ENCODE measurements at places on chromosomes 5 and 9.

- DNase-seq, result no peak
These were observed 335.6 kb upstream of the ITGA1 start for GRCh38 chr5:52452098-52452497.

DNA sequence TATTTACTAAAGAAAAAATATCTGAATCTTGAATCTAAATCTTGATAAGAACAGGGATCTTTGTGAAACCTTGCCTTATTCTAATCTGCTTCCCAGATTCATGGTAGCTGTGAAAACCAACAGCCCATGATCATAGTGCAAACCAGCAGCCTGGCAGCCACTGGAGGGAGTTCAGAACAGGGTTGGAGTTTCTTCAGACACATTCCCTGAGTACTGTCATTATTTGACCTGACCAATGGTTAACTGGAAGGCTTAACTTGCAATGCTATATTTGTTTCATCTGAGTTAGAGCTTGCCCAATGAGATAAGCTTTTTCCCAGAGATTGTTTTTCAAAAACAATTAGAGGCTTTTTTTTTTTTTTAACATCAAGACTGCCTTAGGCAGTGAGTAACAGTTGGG, 47.8 kb downstream of the LOX start:
- no peak for DNase-seq

DNA sequence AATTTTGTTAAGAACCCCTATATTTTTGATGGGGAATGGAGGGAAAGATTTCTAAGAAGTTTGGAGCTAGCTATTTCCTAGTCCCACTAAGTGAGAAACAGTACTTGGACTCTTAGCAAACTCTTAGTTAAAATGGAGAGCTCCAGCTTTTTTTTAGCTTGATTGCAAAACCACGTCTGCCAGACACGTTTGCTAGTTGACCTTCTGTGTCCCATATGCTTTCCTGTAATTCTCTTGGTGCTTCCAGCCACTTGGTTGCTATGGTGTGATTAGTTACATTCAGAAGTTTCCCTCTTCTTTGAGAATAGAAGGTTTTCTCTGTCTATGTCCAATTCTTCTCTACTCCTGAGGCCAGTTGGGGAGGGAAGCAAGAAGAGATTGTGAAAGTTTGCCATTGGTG, 417.0 kb upstream of the TLE4 start:
- no peak for DNase-seq

DNA sequence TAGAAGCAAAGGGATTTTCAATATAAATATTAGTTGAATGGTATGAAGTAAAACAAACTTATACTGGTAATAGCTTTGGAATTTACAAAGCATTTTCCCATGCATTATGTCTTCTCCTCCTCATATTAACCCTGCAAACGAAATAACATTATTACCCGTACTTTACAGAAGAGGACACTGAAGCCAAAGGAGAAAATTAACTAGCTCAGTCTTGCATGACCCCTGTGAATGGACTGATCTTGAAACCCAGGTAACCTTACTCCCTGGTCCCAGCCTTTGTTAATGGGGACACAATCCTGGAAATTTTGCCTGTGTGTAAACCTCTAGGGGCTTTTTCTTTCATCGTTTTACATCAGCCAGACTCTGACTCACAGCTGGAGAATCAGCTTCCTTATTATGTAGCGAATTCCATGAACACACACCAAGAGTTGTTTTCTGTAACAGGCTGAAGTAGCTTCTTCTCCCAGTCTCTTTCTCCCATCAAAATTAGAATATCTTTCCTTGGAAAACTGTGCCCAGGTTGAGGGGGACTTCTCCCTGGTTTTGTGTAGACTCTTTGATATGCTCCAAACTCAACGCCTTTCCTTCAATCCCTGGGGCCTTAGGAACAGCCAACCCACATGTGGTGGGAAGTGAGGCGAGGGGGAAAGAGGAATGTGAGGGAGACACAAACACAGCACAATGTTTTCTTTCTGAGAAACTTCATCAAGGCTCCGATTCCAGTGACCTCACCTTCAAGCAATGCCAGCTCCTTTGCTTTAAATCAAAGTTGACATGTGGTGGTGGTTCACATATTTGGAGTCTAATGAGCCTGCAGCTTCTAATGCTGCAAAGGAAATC, 480.9 kb upstream of the PAPPA start:
- peak; percentile 71 for DNase-seq

DNA sequence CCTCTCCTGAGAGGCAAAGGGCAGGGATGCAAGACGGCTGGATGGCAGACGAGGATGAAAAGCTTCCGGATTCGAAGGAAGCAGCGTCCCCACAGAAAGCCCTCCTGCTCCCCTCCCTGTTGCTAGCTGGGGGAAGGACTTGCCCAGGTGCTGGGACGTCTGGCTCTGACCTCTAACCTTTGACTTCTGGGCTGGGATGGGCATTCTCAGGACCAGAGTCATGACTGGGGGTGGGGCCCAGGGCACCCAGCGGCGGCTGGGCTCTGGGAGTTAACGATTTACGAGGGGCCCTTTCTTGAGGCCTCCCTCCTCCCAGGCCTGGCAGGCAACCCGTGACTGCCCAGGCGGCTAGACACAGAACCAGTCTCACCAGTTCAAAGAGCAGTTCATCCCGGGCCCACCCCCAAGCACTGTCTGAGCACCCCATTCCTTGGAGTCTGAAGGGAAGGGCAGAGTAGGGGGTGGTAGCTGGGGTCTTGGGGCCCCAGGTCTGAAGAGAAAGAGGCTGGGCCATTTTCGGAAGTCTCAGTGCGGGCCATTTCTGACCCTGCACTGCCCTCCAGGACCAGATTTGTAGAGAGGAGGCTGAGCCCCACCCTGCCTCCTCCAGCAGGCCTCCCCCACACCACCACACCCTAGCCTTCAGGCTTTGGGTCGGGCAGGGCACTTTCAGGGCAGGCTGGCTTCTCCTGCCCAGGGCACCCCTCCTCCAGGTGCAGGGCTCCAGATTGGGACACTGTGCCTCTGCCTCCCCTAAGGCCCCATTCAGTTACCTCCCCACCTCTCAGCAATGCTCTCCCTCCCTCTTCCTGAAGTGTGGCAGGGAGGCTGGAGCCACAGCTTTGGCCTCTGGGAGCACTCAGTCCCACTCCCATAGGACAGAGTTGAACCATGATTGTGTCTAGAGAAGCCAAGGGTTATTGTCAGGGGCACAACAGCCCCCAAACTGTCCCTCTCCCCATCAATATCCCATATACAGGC, 5.0 kb upstream of the CXXC5 start:
- peak; percentile 63 for DNase-seq

DNA sequence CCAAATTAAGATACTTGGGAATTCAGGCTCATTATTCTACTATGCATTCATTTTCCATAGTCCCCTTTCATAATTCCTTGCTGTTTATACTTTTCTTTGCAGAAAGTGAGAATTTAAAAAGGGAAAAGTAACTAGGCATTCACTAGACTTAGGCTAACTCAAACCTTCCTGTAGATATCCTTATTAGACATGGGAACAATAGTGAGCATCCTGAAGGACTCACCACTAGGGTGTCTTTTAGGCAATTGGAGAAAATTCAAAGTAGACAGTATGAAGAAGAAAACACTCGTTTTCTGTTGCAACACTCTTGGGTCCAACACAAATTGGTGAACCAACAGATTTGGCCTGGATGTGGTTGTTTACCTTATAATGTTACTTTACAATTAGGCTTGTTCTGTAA, 213.2 kb upstream of the GRIN3A start:
- DNase-seq, result no peak

DNA sequence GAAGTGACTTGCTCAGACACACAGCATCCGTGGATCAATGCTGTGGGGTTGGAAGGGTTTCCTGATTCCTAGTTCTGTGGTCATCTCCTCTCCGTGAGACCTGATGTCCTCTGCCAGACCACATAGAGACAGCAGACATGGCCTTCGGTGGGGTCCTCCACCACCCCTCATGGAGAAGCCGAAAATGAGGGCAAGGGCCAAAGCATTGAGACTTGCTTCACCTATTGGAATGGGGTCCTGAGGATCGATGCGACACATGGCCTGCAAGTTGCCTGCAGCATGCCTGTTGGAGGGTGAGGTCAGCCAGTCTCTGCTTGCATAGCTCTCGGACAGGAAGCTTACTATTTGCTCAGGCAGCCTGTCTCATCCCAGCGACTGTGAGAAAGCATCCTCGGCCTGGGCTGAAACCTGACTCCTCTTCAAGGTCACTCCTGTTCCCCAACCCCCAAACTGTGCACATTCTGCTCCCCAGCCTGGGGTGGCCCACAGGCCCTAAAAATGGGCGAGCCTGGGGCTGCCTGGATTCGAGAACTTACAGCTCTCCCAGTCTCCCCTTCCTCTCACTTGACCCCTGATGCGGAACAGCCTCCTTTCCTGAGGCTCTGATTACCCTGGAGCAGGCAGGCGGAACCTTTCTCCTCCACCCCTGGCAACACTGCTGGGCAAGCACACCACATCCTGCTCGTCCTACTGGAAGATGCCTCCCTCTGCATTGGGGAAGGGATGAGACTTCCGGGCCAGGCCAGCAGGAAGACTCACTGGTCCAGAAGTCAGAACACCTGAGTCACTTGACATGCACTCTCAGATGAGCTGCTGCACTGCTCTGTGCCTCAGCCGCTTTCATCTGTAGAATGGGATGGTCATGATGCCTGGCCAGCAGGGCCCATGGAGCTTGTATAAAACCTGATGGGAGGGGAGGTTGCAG, 186.9 kb downstream of the RGS3 start:
- DNase-seq, result peak; percentile 77

DNA sequence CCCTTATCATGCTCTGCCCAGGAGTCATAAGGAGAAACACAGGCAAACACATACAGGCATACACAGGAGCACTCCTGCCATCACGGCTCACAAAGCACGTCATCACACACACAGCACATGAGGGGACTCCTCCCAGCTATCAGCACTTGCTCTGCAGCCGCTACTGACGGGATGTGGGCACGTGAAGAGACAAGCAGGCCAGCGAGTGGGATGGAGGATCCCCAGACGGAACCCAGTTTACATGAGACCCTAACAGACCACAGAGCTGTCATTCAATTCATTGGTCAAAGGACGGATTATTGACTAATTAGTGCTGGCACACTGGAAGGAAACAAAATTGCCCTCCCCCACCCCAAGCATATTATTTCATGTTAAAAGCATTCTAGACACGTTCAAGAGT, 53.6 kb downstream of the SEMA4D start:
- DNase-seq, result no peak

DNA sequence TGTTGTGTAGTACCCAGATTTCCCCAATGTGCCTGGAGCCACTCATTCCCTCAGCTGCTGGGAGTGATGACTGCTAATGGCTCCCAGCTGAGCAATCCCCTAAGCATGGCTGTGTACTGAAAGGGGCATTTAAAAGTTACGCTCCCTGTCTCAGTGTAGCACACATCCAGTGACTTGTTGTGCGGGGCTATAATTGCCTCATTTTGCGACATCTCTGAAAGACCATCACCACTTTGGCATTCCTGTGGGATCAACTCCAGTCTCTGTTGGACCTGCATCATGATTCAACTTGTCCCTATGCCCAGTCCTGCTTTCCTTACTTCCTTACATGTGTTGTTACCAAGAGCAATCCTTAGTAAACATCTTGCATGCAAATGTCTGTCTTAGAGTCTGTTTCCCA, 201.2 kb upstream of the MPDZ start:
- no peak for DNase-seq
